Activated CD8-positive, alpha-beta memory T cell treated with anti-CD3 and anti-CD28 coated beads for 1 hour (primary cell): ENCODE measurements at places on chromosomes 3 and 15.

DNA sequence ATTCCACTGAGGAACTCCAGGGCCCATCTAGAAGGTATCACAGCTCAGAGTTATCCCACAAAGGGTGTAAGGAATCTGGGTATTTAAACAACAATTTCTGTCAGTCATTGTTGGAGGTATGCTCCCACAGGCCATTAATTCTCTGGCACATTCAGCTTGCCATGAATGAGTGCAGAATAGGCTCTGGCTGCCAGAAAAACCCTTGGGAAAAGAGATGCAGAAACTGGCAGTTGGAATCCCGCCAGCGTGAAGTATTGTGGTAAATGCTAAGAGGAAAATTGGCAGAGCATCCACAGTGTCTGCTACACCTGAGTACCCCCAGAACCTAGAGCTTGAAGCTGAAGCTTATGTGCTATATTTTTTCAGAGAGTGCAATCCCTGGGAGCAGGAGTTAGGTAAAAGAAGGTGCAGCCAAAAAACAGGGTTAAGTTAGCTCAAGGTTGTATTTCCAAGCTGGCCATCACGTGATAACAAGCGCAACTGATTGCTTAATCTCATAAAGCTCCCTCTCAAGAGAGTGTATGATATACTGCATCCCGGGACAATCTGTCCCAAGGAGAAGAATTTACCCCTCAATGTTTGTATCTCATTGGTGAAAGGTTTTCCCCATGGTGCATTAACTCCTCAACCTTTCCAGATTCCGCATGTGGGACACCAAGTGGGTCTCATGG lies 94.2 kb upstream of the ACP3 start:
- no peak for DNase-seq

GRCh38 chr3:119380697-119381096 lies 82.7 kb downstream of the TMEM39A start:
- DNase-seq, result no peak

DNA sequence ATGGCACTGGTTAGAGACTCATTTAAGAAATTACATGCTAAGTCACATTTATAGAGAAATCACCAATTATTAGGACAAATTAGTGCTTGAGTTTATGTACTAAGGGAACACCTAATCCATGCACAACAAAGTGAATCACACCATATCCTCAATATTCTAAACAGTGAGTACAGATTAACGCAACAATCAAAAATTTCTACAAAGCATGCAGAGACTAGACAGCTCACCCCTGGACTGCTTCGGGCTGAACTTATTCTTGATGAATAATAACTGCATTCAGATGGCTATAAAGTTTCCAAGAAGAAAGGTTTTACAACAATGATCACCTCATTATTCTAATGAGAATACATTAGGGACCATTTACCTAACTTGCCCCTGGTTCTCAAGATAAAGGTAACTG lies 66.5 kb downstream of the LRRFIP2 start:
- no peak for DNase-seq

DNA sequence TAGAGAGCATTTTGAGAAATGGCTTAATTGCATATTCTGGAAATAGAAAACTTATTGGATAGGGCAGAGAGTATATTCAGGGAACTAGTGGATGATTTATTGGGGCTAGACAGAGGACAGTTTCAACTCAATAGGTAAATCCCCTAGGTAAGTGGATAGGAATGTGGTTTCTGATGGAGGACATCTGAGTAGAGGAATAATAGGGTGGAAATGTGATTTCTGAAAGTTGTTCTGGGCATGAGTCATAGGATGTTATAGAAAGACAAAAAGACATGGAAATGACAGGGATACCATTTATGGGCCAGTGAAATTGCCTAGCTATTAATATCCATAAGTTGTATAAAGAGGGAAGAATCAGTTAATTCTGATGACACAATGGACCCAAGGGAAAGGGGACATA lies 563.3 kb upstream of the GOLIM4 start:
- no peak for DNase-seq

DNA sequence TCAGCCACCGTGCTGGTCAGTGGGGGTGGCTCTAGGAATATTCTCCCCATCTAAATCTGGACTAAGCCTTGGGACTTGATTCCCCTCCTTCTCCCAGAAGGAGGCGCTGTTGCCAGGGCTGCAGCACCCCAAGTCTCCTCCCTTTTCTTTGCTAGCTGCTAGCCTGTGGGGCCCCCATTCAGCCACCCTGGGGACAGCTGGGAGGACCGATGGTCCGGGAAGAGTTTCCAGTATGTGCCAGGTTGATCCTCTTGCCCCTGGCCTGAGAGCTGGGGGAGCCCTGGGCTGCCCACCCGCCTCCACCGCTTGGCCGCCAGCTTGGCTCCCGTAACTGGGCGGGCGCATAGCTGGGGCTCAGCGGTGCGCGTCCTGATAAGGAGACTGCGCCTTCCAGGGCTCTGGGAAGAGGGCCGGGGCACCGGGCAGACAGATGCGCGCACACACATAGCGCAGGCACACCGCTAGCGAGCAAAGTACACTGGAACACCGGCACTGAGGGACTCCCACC lies 4.2 kb downstream of the SMAD6 start:
- no peak for DNase-seq

DNA sequence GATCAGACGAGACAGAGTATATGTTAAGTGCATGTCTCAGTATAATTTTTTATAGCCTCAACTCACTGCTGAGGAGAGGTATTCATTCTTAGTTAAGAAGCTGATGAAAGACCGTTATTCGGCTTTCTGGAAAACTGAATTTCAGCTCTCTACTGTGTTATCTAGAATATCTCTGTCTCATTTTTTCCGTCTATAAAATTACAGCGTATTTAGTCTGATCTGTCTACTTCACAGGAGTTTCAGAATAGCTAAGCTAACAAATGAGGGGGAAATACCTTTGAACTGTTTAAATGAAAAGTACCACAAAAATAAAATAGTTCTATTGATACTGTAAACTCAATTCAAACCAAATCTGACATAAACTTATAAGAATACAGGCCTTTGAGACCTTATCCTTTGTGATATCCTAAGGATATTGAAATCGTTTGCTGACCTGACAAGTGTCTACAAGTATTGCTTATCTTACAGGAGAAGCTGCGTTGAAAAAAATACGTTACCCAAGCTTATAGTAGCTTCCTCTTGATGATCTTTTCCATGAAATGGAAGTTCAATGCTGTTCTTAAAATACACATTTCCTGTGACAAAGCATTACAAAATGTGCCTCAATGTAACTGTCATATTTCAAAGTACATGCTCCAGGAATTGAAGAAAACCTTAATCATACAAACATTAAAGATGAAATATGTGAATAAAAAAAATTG lies 104.6 kb downstream of the IL1RAP start:
- no peak for DNase-seq

DNA sequence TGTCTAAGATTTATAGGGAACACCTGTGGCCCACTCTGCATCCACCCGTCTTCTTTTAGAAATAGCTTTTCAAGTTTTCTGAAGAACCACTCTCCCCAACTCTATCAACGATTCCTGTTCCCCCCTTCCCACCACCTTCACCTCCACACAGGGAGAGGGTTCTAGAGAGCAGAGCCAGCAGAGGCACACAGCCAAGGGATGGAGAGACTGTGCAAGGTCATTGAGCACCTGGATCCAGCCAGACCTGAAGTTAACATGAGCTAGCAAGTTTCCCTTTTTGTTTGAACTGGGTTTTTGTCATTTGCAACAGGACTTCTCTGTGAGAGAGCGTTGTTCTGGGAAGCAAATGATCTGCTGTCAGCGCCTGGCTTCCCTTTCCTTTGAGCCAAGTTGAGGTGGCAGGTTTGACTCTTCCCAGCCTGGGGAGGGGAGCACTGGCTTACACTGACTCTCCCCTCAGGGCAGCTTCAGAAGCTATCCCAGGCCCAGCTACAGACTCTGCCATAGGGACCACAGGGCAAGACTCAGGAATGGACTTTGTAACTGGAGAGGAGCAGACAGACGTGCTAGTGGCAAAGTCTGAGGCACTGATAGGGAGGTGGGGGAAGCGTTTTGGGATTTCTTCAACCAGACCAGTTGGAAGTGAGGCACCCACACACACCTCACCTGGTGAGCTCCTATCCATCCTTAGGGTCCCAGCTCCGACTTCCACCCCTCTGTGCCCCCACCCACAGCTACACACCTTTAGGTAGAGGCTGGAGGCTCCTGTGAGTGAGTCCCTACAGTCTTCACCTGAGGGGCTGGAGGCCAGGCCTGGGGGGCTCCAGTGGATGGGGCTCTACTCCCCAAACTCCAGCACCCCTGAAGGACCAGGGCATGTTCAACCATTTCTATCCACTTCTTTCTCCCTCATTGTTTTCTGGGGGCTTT lies 19.4 kb upstream of the PLXNA1 start:
- no peak for DNase-seq

GRCh38 chr3:129481766-129482332 lies 41.8 kb downstream of the IFT122 start:
- DNase-seq, result no peak

- DNase-seq, result no peak
Observed at GRCh38 chr15:95365511-95366107, 964.9 kb upstream of the NR2F2 start.

DNA sequence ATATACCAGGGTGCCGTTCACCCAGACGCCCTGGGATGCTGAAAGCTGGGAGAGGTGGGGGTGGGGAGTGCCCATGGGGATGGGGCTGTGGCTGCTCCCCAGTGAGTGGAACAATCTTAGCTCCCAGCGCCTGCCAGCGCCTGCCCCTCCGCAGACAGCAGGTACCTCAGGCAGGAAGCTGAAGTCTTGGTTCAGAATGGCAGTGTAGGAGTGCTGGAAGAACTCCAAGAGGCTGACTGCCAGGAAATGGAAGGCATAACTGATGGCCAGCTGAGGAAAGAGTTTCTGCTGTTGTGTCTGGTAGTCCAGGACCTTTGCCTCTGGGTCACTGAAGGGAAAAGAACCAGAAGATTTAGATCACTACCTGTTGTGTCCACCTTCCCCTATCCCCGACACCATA lies 8.4 kb downstream of the ACOX2 start:
- DNase-seq, result no peak

DNA sequence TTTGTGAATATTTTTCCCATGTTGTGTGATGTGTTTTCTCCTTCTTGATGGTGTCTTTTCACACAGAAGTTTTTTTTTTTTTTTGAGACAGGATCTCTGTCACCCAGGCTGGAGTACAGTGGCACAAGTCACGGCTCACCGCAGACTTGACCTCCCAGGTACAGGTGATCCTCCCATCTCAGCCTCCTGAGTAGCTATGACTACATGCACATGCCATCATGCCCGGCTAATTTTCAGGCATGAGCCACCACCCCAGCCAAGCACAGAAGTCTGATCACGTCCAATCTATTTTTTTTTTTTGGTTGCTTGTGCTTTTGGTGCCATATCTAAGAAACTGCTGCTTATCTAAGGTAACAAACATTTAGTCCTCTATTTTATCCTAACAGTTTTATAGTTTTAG lies 24.6 kb downstream of the TOMM70 start:
- no peak for DNase-seq

DNA sequence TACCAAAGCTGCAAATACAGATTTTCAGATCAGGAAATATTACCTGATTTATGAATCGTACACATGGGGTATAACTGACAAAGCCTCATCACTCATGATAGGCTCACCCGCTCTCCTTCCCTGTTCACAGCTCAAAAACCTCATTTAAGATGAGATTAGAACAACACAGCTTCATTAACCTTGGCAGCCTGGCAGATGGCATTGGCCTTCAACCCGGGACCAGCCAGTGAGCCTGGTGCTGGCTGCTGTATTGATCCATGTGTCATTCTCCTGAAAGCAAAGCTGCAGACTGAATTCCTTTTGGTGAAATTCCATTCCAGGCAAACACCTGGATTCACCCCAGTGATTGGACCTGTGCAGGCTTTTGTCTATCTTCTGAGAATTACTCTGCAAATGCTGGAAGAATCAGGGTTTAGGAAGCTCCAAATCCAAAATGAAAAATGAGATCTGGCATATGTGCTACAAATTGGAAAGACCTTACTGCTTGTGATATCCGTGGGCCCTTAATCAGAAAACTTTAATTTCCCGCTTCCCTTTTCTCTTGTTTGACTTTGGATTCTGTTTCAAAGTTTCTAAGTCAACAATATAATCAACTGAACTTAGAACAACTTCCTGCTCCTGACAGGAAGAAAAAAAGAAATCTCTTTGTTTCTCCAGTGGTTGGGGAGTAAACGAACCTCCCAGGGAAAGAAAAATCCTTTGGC lies 189.1 kb upstream of the KBTBD8 start:
- no peak for DNase-seq

DNA sequence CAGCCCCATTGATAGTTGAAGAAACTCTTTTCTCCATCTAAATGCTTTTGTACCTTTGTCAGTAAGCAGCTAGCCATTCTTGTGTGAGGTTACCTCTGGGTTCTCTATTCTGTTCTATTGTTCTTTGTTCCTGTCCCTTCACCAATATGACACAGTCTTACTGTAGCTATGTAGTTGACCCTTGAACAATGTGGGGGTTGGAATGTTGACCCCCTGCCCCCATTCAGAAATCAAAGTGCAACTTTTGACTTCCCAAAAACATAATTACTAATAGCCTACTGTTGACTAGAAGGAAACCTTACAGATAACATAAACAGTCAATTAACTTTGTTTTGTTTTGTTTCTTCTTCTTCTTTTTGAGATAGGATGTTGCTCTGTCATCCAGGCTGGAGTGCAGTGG lies 18.7 kb downstream of the KLHL18 start:
- DNase-seq, result no peak

- DNase-seq, result no peak
Observed at GRCh38 chr3:168266335-168266734, 170.6 kb upstream of the GOLIM4 start.

GRCh38 chr3:80087767-80088166 lies 320.0 kb upstream of the ROBO1 start:
- no peak for DNase-seq

DNA sequence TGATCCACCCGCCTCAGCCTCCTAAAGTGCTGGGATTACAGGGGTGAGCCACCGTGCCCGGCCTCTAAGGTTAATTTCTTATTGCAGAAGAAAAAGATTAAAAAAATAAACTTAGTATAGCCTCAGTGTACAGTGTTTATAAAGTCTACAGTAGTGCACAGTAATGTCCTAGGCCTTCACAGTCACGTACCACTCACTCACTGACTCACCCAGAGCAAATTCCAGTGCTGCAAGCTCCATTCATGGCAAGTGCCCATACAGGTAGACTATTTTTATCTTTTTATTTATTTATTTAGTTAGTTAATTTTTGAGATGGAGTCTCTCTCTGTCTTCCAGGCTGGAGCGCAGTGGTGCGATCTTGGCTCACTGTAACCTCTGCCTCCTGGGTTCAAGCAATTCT lies 3.2 kb upstream of the FLNB start:
- no peak for DNase-seq

GRCh38 chr3:44439499-44440295 lies 37.8 kb downstream of the ZNF445 start:
- peak; percentile 34 for DNase-seq

GRCh38 chr15:99016680-99017321 lies 9.2 kb upstream of the PGPEP1L start:
- no peak for DNase-seq

- no peak for DNase-seq
Observed at GRCh38 chr3:111241960-111242359, 170.3 kb downstream of the NECTIN3 start.
